GM12891 (cell line): ENCODE measurements at places on chromosomes 12 and 14.

- DNase-seq = no peak
These were observed 28.3 kb downstream of the DDHD1 start for GRCh38 chr14:53124786-53125185.

DNA sequence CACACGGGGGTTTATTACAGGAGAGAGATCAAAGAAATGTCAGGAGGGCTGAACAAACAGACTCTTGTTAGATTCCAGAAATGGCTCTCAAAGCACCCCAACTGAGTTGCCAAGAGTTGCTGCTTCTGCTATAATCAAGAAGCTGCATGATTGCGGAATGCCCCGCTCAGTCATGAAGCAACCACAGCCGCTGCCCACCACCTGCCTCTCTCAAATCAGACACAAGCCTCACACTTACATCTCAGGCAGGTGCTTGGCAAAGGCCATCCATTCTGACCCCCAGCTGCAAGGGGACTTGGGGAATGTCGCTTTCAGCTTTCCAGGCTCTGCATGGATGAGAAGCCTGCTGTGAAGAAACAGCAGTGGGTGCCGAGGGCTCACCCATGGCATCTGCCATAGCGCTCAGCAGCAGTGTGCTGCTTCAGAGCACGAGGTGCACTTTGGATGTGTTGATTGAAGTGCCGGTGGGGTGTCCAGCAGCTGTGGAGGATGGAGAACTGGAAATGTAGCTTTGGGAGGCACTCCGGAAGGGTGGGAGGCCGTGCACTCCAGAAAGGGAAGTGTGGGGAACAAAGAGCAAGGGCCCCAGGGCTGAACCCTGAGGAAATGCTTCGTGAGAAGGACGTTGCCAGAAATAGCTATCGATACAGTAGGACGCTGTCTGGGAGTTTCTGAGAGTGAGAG is 37.7 kb downstream of the LRRC74A start:
- no peak for DNase-seq

GRCh38 chr14:46490238-46490685 is 161.3 kb downstream of the RPL10L start:
- peak; percentile 11 for DNase-seq

GRCh38 chr14:22668863-22669262 is 24.7 kb upstream of the OR6J1 start:
- DNase-seq = no peak

DNA sequence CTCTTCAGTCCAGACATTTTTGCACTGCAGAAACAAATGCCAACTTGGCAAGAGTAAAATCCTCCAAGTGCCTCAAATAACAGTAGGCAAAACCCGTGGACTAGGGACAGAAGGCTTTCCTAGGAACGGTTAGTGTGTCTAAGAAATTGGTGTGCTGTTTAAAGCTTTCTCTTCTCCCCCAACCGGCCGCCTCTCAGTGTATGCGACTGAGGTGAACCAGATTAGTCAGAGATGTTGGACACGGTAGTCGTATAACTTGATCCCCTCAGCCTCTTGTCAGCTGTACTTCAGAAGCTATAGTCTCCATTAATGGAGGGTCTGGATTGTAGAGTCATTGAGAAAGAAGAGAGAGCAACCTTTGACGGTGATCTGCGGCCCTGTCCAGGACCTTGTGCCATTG is 21.7 kb downstream of the PPFIBP1 start:
- no peak for DNase-seq

- DNase-seq = no peak
These were observed 58.9 kb upstream of the ANKS1B start for GRCh38 chr12:100043631-100044030.

DNA sequence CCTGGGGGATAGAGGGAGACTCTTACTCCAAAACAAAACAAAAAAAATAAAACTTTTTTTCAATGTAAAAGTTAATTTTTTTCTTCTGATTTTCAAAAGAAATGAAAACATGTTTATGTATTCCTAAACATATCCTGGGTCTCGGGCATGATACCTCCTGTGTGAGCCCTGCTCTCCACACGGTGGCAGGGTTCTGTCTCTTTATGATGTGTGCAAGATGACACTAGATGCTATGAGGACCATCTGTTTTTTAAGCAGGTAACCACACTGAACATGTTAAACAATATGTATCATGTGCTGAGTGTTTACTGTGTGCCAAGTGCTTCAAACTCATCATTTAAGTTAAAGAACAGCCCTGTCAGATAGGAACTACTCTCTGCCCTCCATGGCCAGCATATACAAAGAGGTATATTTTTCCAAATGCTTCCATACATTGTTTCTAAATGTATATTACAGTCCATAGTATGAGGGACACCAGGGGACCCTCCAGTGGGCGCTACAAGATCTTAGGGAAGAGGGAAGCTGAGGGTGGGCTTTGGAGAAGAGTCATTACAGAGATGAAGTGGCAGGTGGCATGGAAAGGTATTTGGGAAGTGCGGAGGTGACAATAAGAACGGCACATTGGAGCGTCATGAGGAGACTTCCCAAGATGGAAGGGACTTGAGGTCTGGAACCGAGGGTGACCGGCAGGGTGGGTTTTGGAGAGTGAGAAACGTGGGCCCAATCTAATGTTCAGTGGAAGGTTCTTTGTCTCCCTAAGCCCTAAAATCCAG is 28.5 kb downstream of the FOS start:
- DNase-seq = peak; percentile 34

- DNase-seq = no peak
These were observed 36.3 kb upstream of the BICD1 start for GRCh38 chr12:32070370-32070769.

- no peak for DNase-seq
These were observed 19.3 kb upstream of the STRAP start for GRCh38 chr12:15862840-15863239.

GRCh38 chr14:100288382-100289185 is 17.7 kb downstream of the SLC25A29 start:
- DNase-seq = no peak

DNA sequence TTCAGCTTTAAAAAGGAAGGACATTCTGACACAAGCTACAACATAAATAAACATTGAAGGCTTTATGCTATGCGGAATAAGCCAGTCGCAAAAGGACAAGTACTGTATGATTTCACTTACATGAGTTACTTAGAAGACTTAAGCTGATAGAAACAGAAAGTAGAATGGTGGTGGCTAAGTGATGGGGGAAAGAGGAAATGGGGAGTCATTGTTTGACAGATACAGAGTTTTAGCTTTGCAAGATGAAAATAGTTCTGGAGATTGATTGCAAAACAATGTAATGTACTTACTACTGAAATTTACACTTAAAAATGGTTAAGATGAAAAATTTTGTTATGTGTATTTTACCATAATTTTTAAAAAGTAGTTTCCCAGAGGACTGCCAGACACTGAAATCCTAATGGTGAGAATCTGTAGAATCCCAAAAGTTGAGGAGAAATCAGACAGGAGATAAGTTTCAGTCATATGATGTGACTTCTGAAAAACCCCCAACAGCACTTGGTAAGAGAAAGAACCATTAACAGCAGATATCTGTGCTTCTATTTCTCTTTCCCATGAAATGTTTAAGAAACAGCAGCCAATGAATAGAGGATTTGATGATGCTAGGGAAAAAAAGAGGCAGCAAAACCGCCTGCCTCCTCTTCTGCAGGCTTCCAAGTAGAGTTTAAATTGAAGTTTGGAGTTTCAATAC is 16.6 kb upstream of the CLEC2A start:
- no peak for DNase-seq

DNA sequence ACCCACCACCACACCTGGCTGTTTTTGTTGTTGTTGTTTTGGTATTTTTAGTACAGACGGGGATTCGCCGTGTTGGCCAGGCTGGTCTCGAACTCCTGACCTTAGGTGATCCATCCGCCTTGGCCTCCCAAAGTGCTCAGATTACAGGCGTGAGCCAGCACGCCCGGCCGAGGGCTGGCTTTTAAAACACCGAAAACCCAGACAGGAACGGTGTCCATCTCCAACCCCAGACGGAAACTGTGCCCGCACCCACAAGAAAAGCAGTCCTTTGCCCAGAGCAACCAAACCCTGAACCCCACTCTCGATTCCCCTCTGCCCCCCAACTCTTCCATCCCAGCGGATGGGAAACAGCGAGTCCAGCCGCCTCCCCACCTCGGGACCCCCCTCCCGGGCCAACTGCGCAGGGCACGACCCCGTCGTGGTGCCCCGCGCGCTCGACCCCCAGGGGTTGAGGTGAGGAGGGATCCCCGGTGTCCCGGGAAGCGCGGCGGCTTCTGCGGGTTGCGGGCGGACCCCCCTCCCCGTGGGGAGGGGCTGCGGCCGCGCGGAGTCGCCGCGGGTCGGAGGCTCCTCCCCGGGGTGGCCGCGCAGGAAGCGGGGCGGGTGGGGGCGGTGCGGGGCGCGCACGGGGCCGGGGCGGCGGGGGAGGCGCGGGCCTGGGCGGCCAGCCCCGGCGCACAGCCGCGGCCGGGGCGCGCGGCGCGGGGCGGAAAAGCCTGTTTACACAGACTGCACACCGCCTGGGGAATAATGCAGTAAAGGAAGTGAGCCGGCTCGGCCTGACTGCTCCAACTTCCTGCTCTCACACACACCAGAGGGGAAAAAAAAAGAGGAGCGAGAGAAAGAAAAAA is at the start of gene ELK3:
Gene ELK3 (plus strand): TSS at position 651 of the 851 bp plus-strand sequence.
- DNase-seq = peak; percentile 56

GRCh38 chr12:11822081-11822834 is 172.8 kb downstream of the ETV6 start:
- DNase-seq = no peak

- DNase-seq = no peak
These were observed 810 bp downstream of the MARCHF9 start for GRCh38 chr12:57755454-57756372.

DNA sequence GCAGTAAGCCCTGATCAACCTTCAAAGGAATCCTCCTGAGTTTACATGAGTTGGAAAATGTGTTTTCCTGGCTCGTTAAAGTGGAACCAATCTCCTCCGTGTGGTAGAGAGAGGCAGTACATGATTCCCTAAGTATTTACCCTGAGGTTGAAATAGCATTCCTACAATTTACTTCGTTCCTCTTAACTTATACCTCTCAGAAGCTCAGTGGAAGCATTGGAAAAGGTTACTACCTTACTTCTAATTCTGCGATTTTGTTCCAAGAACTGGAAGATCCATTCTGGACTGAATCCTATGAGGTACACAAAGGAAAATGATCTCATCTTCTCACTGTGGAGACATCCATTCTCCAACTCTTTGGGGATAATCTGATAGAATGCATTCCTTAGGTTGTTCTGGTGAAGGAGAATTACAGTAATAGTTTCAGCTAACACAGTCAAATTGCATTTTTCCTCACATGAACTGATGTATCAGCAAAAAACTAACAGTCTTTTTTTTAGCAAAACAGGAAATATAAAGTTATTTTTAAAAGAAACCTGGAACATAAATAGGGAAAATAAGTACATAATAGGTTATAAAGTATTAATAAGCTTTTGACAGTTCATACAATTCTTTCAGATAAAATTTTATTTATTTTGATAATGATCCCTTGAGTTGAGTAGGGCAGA is 475.6 kb downstream of the PDZRN4 start:
- no peak for DNase-seq

DNA sequence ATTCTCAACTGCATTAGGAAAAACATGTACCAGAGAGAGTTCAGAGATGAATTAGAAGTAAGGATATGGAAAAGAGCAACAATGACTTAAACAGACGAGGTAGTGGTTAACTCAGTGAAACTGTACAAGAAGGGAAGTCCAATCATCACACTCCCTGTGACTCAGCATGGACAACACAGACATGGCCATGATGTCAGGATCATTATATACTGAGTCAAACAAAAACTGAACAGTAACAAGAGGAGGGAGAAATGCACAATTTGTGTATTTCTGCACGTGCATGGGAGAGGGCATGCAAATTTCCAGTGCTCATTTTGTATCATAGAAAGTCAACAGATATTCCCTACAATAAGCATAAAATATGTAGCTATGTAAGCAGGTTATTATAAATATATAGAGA is 1037.8 kb downstream of the BCL11B start:
- DNase-seq = no peak

DNA sequence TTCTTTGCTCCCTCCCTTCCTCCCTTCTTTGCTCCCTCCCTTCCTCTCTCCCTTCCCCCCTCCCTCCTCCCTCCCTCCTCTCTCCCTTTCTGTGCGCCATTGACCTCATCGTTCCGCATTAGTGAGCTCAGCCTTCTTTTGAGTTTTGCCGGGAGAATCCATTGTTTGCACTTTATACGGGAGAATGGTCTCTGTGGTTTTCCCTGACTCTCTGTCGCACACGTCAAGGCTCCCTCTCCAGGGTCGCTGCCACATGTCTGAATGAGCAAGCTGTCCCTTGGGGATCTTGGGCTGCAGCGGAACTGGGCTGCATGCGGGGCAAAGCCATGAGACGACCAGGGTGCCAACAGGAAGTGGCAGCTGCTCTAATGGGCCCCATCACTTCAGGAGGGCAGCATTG is 118.5 kb downstream of the GLT1D1 start:
- no peak for DNase-seq

DNA sequence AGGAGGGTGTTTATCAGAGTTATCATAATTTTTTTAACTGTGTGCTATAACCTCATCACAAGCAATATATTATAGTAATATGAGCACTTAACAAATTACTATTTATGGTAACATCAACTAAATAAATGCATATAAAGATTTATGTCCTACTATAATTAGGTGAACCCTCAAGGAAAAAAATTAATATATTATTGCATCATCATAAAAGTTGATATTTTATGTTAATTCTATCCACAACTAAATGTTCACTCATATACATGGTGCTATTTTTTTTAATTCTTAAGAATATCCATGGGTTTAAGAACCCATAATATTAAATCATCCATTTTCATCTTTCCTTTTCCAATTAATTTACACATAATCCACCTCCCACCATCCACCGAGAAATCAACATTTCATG is 506.0 kb upstream of the USP15 start:
- no peak for DNase-seq

- no peak for DNase-seq
These were observed 44.5 kb downstream of the GTF2A1 start for GRCh38 chr14:81176241-81176640.

DNA sequence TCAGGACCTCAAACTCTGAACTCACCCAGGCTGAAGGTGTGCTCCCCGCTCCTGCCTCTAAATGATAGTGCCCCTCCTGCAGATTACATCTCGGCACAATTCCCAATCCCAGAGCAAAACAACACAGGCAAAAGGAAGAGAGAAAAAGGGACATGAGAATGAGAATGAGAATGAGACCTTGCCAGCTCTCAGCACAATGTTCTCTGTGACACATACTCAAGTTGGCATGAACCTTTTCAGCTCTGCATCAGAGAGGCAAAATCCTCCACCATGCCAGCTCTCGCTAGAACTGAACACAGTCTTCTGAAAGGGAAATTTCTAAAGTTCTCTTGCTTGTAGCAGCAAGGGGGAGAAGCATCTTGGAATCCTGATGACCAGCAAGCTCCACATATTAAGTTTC is 84.6 kb downstream of the KSR2 start:
- DNase-seq = no peak

DNA sequence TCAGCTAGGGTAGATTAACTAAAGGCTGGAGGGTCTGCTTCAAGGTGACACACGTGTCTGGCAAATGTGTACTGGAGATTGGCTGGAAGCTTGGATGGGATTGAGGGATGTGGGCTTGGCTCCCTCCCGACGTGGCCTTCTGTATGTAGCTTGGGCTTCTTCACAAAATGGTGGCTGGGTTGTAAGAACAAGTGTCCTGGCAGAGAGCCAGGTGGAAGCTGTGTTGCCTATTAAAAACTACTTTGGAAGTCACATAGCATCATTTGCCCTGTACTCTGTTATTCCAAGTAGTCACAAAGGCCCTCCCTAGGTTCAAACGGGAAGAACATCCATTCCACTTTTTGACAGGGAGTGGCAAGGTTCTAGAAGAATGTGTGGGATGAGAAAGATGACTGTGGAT is 174.1 kb upstream of the PRICKLE1 start:
- no peak for DNase-seq

- no peak for DNase-seq
These were observed 2.9 kb downstream of the RILPL1 start for GRCh38 chr12:123530668-123531067.

- DNase-seq = no peak
These were observed 17.4 kb upstream of the B4GALNT3 start for GRCh38 chr12:442235-442884.
